Memory B cell (primary cell): ENCODE measurements at places on chromosomes 6 and 20.

DNA sequence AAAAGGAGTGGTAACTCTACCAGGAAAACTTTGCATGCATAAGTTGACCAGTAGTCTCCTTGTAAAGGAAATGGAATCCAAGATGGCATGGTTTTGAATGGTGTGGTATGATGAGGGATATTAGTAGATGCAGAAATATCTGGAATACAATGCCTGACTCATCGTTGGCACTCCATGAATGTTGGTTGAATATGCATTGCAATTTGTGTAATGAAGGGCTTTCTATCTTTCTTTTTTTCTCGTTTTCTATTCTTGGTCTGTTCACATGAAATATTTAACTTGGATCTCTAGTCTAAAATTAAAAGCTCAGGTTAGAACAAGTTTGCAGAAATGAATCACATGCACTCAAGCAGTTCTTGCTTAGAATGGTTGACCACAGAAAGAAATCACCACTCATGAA is 277.3 kb upstream of the PRND start:
- DNase-seq: no peak

- peak; percentile 69 for DNase-seq
Measured at GRCh38 chr20:37564388-37565133, 36.9 kb upstream of the BLCAP start.

DNA sequence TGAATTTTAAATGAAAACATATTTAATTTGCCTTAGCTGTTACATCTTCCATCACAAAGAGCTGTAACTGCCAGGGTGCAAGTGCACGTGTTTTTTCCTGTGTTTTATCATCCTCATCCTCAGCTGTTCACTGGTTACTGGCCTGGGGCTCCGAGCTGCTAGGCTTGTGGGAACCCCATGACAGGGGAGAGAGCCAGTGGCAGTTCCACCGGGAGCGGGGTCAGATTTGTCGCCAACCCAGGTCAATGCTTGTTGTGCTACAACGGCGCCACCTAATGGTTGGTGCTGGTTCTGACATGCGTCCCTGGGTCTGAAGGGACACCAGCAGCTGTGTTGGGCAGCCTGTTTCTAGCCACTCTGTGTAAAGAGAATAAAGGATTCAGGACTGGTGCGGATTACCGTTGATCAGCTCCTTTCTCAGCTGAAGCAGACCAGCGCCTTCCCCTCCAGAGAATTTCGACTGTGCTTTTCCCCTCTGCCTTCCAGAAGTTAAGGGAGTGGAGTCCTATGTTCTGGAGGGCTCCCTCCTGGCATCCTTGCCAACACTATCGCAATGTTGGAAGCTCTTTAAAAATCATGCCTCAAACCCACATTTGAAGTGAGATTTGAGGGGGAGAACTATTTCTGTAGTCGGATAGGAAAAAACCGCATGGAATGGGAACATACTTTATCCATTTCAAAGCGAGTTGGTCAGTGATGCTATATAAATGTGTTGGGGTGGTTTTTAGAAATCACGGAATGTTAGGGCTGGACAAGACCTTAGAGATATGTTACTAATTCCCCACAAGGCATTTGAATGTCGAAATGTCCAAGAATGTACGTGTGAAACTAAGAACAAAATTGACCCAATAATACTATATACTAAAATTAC is 32.1 kb downstream of the SUMO4 start:
- DNase-seq: peak; percentile 87

DNA sequence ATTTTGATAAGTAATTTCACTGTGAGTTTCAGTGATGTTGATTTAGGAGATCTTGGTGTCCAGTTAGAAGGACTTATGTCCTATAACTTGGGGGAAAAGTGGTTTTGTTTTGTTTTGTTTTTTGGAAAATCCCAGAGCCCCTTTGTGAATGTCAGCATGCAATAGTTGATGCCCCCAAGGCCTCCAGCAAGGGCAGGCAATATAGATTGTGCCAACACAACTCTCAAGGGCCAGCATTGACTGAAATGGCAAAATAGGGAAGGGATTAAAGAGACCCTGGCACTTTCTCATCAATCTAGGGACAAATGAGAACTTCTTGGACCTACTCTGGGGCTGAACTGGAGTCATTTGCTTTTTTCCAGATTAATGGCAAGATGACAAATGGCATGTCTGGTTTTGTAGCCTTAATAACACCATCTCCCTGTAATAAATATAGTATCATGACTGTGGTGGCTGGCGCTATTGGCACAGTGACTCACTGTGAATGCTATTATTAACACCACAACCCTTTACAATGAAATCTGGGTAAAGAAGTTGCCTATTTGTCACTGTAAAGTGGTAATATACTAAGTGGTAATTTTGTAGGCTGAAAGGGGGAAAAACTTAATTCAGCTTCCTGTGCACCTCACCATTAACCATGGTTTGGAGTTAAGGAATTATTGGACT is 51.8 kb downstream of the ABRACL start:
- no peak for DNase-seq

DNA sequence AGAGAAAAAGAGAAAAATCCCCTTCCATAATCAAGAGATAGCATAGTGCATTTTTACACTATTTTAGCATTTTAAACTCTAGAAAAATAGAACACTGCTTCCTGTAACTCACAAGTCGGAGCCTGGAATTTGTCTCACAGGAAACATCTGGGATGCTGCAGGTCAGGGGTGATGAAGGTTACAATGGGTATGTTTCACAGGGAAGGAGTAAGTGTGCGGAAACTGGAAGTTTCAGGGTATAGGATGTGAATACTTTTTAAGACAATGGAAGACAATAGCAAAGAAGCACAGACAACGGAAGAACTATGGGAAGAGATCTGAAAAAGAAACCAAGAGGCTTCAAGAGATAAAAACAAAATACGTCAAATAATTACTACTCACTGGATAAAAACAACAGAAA is 361.0 kb upstream of the MARCKS start:
- no peak for DNase-seq
